PC-3 (cell line): ENCODE measurements at places on chromosomes 16 and 17. TPM values are rescaled to one million over a fixed set of nuclear protein-coding genes. Genes with fewer than 3 reads are reported as not detected.

GRCh38 chr16:53737552-53737951, 33.6 kb downstream of the FTO start:
- DNase-seq: no peak

Gene EZH1
- total RNA-seq: 5.8 and 13.7 TPM in 2 replicates

GRCh38 chr17:71176331-71176730, 944.5 kb upstream of the SOX9 start:
- DNase-seq: no peak

Gene CBX2
- total RNA-seq: 39.2 and 43.9 TPM in 2 replicates

DNA sequence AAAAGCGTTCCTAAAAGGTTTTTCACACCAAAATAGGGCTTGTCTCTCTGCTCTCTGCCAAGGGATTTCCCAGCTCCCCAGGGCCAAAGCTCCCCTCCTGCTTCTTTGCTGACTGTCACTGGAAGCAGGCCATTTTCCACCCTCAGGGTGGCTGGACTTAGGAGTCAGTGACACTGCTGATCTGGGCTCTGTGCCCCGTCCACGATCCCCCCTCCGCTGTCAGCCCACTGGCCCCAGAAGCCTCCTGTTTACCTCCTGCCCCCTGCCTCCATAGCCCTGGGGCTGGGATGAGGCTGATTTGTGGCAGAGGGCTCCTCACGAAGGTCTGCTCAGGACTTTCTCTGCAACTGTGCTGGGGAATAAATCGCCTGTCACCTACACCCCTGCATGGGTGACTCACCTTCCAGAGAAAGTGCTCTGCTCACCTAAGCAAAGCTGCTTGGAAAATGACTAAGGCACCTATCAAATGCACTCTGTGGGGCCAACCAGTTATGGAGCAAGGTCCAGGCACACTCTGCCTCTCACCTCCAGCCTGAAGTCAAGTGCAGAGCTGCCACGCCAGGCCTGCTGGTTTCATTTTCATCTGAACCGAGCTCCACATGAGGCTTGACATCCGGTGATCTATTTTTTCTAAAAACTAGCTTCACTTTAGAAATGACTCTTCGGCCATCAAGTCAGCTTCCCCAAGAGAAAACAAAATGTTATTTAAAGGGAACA, 4.9 kb downstream of the MAP3K14 start:
- peak; percentile 99 for DNase-seq

Gene TLCD1
- total RNA-seq: 7.1 and 9.3 TPM in 2 replicates

Gene KRTAP4-6
- not detected in 2 replicates for total RNA-seq

GRCh38 chr17:13642188-13642587, 40.5 kb upstream of the HS3ST3A1 start:
- DNase-seq: no peak

DNA sequence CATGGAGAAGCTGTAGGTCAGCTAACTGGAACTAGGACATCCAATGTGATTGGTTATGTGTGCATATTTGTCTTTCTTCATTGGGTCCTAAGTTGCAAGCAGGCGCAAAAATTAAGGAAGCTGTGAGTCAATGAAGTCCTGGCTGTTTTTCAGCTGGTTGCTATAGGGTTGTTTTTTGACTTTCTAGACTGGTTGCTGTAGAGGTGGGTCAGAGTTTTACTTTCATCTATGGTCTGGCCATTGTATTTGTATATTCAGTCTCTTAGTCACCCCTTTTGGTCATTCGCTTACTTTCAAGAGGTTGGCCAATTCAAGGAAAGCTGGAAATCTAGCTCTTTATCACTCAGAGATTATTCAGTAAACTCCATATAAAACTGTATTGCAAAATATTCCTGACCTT, 62.0 kb upstream of the AMZ2 start:
- peak; percentile 29 for DNase-seq

- DNase-seq: no peak
Measured at GRCh38 chr17:19760746-19761145, 12.6 kb upstream of the ALDH3A1 start.

GRCh38 chr16:26129997-26130396, 438.2 kb downstream of the HS3ST4 start:
- no peak for DNase-seq

DNA sequence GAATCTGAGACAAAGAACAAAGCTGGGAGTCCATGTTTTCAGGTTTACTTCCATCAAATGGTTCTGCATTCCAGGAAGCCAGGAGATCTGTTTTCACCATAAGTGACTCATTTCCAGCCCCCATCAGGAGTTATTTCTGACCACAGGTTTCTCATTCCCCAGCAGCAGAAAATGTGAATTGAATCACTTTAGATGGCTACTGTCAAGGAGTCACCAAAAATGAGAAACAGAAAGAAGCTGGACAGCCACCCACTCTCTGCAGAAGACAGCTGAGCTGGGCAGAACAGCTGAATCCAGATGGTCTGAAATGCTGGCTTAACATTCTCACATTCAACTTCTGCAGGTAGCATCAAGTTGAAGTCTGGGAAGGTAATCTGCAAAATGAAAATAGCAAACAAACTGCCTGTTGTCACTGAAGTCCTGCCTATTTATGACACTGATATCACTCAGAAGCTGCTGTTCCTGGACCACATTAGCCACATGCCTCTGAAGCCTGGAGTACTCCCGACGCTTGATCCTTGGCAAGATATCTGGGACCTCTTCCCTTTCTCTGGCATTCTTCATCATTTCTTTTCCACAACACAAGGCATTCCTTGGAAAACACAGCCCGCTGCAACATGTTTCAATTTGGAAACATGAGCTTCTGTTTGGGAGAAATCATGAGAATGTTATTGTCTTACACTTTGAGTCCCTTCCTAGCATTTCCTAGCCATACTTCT, 15.3 kb downstream of the CCL11 start:
- DNase-seq: no peak
